Activated CD4-positive, alpha-beta T cell treated with anti-CD3 and anti-CD28 coated beads, Interleukin-2, amount 10 ng/mL, durations not matched to agents 7 days and 5 days (primary cell): ENCODE measurements at places on chromosomes 2 and 18. TPM values are rescaled to one million over a fixed set of nuclear protein-coding genes. Genes with fewer than 3 reads are reported as not detected.
A peak's percentile ranks its signal among the peaks of the same experiment; 100 is the strongest.

DNA sequence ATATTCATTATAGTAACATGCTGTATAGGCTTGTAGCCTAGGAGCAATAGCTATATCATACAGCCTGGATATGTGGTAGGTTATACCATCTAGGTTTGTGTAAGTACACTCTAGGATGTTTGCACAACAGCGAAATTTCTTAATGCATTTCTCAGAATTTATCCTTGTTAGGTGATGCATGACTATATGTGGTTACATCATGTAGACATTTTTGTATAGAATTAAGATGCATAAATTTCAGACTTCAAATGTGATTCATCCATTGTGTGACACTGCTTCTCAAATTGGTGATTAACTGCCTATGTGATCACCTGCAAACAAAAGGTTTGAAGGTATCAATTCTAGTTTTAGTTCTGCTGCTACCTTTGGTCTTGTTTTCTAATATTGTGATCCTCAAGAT lies 1787.0 kb upstream of the PIK3C3 start:
- H3K27me3 ChIP-seq = no peaks in the 10 kb centered on the region
- H3K27ac ChIP-seq = no peak overlapping the region
- no peak for DNase-seq
- no peak overlapping the region for H3K4me3 ChIP-seq
- no peaks in the 10 kb centered on the region for H3K4me1 ChIP-seq

The TSHZ1 gene
- 22.0 TPM for total RNA-seq

GRCh38 chr18:48780201-48780912 lies 170.4 kb downstream of the SMAD7 start:
- H3K36me3 ChIP-seq = no peaks in the 10 kb centered on the region
- H3K4me1 ChIP-seq = peaks cover 17% of the 10 kb centered on the region
- no peak for DNase-seq

The SCN9A gene
- total RNA-seq = 0.48 TPM

The LHCGR gene
- not detected for total RNA-seq

DNA sequence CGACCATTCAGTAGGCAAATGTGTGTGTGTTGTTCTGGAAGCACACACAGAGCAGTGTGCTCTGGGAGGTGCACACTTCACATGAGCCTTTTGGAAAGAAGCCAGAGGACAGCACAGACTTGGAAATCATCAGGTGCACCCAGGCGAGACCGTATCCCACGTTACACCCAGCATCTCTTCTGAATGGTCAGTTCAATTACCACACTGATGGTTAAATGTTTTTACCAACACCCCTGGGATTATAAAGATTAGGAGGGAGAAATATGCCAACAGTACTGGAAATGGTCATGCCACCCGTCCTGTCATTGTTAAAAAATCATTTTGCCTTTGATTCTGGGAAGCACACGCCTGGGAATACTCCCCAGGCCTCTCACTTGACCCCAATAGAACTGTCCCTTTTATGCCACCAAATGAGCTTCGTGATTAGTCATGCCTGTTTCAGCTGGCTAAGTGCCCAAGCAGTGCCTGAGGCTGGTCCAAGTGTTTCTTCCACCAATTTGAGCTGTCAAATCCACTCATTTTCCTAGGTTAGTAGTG lies 183.7 kb downstream of the NRP2 start:
- no peak for DNase-seq
- H3K27ac ChIP-seq = no peak overlapping the region
- H3K36me3 ChIP-seq = no peaks in the 10 kb centered on the region

GRCh38 chr2:136189221-136189782 lies 71.4 kb upstream of the CXCR4 start:
- no peak overlapping the region for H3K4me3 ChIP-seq
- H3K27ac ChIP-seq = no peak overlapping the region
- H3K27me3 ChIP-seq = no peaks in the 10 kb centered on the region
- no peaks in the 10 kb centered on the region for H3K36me3 ChIP-seq
- H3K4me1 ChIP-seq = no peaks in the 10 kb centered on the region

The PIEZO2 gene
- not detected for total RNA-seq

DNA sequence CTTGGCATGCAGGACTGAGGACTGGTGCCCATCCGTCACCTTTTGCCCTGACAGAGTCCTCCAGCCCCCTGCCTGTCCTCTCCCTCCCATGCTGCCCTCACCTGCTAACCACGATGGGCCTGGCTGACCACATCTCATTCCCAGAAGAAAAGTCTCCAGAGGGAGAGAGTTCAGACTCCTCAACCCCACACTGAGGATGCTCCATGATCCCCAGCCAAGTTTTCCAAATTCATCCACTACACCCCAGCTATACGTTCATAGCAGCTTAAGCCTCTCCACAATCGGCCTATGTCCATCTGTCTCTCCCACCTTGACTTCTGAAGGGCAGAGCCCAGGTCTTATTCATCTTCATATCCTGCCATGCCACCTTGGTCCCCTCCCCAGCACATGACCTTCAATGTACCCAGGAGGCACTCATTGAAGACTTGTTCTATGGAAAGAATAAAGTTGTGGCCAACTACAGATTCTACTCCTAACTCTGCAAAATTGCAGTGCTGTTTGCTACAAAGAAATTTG lies 115.6 kb upstream of the ID2 start:
- peaks cover 4% of the 10 kb centered on the region for H3K27me3 ChIP-seq
- no peak for DNase-seq
- H3K36me3 ChIP-seq = no peaks in the 10 kb centered on the region
- H3K27ac ChIP-seq = peak overlapping the region; percentile 33
- H3K4me1 ChIP-seq = peaks cover 11% of the 10 kb centered on the region

GRCh38 chr2:96241900-96242611 lies 23.7 kb downstream of the TMEM127 start:
- peaks cover 15% of the 10 kb centered on the region for H3K36me3 ChIP-seq
- peak overlapping the region; percentile 95 for H3K27ac ChIP-seq
- peak overlapping the region; percentile 41 for H3K4me3 ChIP-seq
- H3K27me3 ChIP-seq = no peaks in the 10 kb centered on the region
- DNase-seq = peak; percentile 71

The SMYD1 gene
- not detected for total RNA-seq

DNA sequence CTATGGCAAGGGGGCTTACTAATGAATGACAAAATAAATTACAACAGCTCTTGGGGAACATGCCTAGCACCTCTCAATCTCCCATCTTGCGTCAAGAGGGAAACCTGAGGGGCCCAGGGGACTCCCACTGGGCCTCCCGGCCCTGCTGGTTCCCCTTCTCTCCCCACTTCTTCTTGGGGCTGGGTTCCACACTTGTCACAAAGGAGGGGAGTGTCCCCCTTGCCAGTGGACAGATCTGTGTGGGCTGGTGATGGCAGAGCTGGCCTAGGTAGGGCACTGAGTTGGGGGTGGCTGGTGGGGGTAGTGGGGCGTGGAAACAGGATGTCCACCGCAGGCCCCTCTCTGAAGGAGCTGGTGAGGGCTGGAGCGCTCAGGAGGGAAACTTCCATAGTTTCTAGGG lies 184.0 kb upstream of the HAAO start:
- peaks cover 13% of the 10 kb centered on the region for H3K4me1 ChIP-seq
- H3K4me3 ChIP-seq = no peak overlapping the region
- H3K27me3 ChIP-seq = no peaks in the 10 kb centered on the region
